Transverse colon (tissue), 4 donors: ENCODE measurements at places on chromosomes 5 and 9. TPM values are rescaled to one million over a fixed set of nuclear protein-coding genes. Genes with fewer than 3 reads are reported as not detected.

GRCh38 chr5:113256671-113257452 is 177.9 kb downstream of the TSSK1B start:
- H3K27ac ChIP-seq, result no peak overlapping the region
- DNase-seq, result no peak
- no peaks in the 10 kb centered on the region for H3K27me3 ChIP-seq
- no peaks in the 10 kb centered on the region for H3K4me1 ChIP-seq
- no peaks in the 10 kb centered on the region for H3K36me3 ChIP-seq

DNA sequence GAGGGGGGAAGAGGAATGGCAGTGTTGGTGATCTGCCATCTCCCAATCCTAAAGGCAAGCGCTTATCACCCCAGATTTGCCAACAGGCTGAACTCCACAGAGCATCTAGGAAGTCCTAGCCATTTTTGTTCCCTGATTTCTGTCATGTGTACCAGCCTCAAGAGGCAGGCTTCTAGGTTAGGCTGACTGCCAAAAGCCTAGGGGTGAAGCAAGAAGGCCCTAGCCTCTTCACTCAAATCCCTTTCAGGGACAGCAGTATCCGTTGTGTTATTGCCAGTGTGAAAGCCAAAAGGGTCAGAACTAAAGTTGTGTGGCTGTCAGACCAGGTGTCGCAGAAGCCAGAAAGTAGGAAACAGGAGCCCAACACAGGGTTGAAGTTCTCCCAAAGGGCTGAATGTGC is 14.7 kb downstream of the IGIP start:
- no peak overlapping the region for H3K27ac ChIP-seq
- H3K4me3 ChIP-seq, result no peak overlapping the region
- H3K36me3 ChIP-seq, result no peaks in the 10 kb centered on the region

DNA sequence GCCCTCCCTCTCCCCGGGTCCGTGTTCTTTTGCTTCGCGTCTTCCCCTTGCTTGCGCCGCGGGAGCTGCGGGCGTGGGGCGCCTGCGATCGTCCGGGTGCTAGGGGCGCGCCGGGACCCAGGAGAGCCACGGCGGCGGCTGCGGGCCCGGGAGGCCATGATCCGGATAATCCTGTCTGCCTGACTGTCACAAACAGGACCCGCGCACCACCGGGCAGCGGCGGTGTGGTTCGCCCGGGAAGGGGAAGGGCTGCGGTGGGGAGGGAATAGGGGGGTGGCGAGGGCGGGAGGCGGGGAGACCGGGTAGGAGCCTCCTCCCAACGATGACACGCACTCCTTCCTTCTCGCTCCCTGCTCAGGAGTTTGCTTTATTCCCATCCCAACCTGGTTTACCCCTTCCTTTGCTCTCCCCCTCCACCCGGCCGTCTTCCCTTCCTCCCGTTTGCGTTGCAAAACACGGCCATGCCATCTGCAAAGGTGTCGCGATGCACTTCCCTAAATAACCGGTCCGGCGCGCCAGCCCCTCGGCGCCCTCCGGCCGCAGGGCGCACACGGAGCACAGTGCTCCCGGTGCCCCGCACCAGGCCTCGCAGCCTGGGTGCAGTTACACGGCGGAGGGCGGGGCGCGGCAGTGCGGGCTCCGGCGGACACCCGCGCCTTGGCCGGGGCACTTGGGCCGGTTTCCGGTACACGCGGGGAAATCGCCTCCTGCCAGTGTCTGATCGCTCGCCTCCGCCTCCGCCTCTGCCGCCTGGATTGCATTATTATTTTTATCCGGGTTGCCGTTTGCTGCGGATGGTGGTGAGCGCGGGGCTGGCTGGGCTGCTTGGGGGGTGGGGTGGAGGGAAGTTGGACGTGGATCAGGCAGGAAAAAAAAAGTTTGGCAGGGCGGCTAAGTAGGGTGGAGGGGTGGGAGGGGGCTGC is 1.5 kb downstream of the SMARCA2 start:
- H3K36me3 ChIP-seq, result no peaks in the 10 kb centered on the region
- H3K27me3 ChIP-seq, result peaks cover 3% of the 10 kb centered on the region
- DNase-seq, result peak; percentile 85
- H3K27ac ChIP-seq, result peak overlapping the region; percentile 96

The TMEM215 gene
- total RNA-seq, result not detected

GRCh38 chr5:172593721-172594235 is 47.3 kb upstream of the NEURL1B start:
- H3K36me3 ChIP-seq, result no peaks in the 10 kb centered on the region
- H3K27me3 ChIP-seq, result no peaks in the 10 kb centered on the region
- no peak overlapping the region for H3K4me3 ChIP-seq
- H3K4me1 ChIP-seq, result no peaks in the 10 kb centered on the region
- no peak for DNase-seq

GRCh38 chr9:79884546-79884945 is 312.8 kb downstream of the TLE4 start:
- H3K4me1 ChIP-seq, result no peaks in the 10 kb centered on the region
- no peaks in the 10 kb centered on the region for H3K36me3 ChIP-seq
- DNase-seq, result no peak

DNA sequence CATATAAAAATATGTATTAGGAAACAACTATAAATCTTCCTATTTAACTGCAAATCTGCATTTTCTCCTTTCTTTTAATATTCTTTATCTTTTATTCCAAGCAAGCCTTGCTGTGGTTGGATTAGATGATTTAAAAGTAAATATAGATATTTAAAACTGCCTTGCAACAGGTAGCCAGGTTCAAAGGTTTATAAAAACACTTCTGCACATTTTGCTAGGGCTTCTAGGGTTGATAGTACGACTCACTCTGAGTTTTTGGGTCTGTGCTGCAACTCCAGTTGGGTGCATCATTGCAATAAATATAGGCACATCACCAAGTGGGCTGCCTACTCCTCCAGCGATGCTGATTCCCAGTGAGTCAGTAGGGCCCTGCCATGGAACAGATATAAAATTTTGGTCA is 167.7 kb downstream of the MPDZ start:
- H3K27ac ChIP-seq, result no peak overlapping the region
- no peak overlapping the region for H3K4me3 ChIP-seq
- no peaks in the 10 kb centered on the region for H3K4me1 ChIP-seq
- DNase-seq, result no peak

The RIGI gene
- 12.7 TPM for total RNA-seq

DNA sequence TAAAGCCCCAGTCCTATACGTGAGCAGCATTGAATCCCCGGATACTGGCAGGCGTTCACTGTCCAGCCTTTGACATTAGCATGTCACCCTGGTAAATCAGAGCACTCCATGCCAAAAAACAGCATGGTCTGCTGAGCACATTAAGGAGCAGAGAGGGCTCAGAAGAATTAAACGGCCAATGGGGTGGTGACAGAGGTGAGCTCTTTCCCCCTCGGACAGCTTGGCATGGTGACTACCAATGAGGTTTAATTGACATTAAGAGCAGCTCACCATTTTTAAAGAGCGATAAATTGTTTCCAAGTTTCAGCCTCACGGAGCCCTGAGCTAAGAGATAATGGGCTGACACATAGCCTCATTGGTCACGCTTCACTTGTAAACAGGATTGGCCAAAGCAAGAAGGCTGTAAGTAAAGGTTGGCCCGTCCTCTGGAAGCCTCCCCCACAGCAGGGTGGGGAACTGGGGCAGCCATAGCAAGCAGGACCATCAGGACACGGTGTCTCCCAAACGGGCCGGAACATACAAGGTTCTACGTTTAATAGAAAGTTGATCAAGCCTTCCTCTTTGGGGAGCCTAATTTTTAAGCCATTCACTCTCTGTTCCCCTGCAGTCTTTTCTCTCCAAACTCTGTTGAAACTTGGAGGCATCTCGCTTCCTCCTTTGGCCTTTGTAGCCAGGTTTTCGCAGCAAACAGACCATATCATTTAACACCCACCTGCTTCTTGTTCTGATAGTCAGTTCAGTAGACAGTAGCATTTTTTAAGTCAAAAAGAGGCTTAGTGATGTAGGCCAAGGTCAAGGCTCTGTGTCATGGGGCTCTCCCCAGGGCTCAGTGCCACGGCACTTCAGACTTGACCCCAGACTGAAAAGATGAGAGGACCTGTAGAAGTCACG is 25.9 kb downstream of the QRFP start:
- H3K27me3 ChIP-seq, result no peaks in the 10 kb centered on the region
- H3K36me3 ChIP-seq, result peaks cover 37% of the 10 kb centered on the region
- peaks cover 43% of the 10 kb centered on the region for H3K4me1 ChIP-seq
- no peak overlapping the region for H3K27ac ChIP-seq

GRCh38 chr9:121821326-121821725 is 169.9 kb downstream of the DAB2IP start:
- H3K4me1 ChIP-seq, result peaks cover 9% of the 10 kb centered on the region
- H3K36me3 ChIP-seq, result no peaks in the 10 kb centered on the region
- DNase-seq, result no peak

- H3K36me3 ChIP-seq, result no peaks in the 10 kb centered on the region
- no peak overlapping the region for H3K4me3 ChIP-seq
- no peak for DNase-seq
- H3K4me1 ChIP-seq, result no peaks in the 10 kb centered on the region
These were observed 193.1 kb downstream of the SLC12A2 start for GRCh38 chr5:128276537-128277216.

The IDNK gene
- total RNA-seq, result not detected

The TMEM252 gene
- 0.48 TPM for total RNA-seq

GRCh38 chr9:105828171-105828570 is 133.8 kb downstream of the TMEM38B start:
- no peak overlapping the region for H3K4me3 ChIP-seq
- no peaks in the 10 kb centered on the region for H3K36me3 ChIP-seq
- no peaks in the 10 kb centered on the region for H3K27me3 ChIP-seq
- no peak for DNase-seq
- no peaks in the 10 kb centered on the region for H3K4me1 ChIP-seq

The ADRB2 gene
- total RNA-seq, result 3.5 TPM

DNA sequence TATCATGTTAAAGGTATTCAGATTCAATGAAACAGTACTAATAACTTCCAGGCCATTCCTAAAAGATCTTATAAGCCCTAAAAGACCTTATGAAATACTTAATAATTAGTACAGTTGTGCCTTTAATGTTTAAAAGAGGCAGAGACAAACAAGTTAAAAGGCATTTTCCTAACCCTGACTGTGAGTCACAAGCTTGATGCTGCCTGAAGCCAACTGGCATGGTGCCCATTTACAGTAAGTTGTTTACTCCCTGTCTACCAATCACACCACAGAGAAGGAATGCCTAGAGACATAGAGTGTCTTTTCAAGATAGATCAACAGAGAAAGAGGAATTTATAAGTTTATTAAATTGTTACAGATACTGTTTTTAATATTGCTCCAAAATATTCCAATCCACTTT is 47.8 kb downstream of the NR3C1 start:
- no peaks in the 10 kb centered on the region for H3K27me3 ChIP-seq
- peaks cover 17% of the 10 kb centered on the region for H3K4me1 ChIP-seq
- DNase-seq, result peak; percentile 46
- H3K4me3 ChIP-seq, result no peak overlapping the region
- H3K36me3 ChIP-seq, result no peaks in the 10 kb centered on the region

DNA sequence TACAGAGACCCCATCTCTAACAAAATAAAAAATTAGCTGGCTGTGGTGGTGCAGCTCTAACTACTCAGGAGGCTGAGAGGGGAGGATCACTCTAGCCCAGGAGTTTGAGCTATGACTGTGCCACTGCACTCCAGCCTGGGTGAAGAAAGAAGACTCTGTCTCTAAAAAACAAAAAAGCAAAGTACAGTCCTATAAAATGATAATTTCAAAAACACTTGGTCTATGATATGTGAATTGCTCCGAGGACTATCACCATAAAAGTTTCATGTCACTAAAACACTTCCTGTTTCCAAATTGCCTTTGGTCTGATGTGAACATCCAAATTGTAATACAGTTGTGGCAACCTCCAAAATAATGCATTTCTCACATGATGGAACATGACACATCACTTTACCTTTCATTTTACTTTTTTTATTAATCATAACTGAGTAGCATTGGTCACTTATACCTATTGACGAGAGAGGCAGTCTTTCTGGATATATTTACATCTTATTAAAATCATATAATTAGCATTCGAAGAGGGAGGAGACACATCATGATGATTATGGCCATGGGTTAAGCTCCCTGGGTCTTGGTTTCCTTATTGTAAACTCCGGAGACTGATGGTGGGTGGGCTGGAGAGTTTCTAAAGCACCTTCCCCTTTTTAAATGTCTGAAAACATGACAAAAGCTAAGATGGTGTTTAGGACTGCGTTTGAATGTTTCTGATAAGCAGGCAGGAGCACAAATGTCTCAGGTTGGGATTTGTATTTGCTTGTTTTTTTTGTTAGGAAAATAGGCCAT is 25.8 kb upstream of the CD180 start:
- peak overlapping the region; percentile 28 for H3K27ac ChIP-seq
- no peak for DNase-seq
- H3K27me3 ChIP-seq, result no peaks in the 10 kb centered on the region
- no peaks in the 10 kb centered on the region for H3K4me1 ChIP-seq
- H3K4me3 ChIP-seq, result no peak overlapping the region
- H3K36me3 ChIP-seq, result no peaks in the 10 kb centered on the region

- H3K36me3 ChIP-seq, result no peaks in the 10 kb centered on the region
- H3K4me1 ChIP-seq, result no peaks in the 10 kb centered on the region
- H3K27ac ChIP-seq, result no peak overlapping the region
- no peaks in the 10 kb centered on the region for H3K27me3 ChIP-seq
- no peak for DNase-seq
These were observed 10.9 kb upstream of the ZDHHC11 start for GRCh38 chr5:861442-862366.

- H3K4me3 ChIP-seq, result no peak overlapping the region
- no peaks in the 10 kb centered on the region for H3K27me3 ChIP-seq
- no peak overlapping the region for H3K27ac ChIP-seq
- H3K36me3 ChIP-seq, result no peaks in the 10 kb centered on the region
- no peak for DNase-seq
- H3K4me1 ChIP-seq, result no peaks in the 10 kb centered on the region
These were observed 239.6 kb upstream of the NREP start for GRCh38 chr5:111996574-111996973.

DNA sequence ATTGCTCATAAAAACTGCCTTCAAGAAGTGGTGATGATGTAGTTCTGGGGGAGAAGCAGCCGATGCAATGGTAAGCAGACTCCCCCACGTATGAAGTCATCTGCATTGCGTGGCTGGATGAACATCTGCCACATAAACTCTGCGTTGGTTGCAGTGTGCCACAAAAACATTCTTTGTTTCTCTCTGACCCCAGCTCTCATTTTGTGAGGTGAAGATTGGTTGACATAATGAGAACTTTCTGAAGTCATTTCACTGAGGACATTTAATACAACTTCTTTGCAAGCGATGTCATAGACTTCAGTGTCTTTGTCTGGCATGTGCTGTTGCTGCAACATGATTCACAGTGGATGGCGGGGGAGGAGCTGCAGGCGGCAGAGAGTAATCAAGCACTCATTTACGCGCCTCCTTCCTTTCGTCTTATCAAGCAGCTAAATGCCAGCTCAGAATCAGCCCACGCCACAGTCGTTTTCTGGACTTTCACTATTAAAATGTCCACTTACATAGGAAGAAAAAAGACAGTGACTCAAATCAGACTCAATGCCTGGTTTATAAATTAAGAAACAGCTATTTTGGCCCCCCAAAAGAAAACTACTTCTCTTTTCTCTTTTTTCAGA is 91.5 kb upstream of the NFIL3 start:
- no peaks in the 10 kb centered on the region for H3K36me3 ChIP-seq
- no peak overlapping the region for H3K4me3 ChIP-seq
- DNase-seq, result no peak
- H3K4me1 ChIP-seq, result no peaks in the 10 kb centered on the region

The CENPK gene
- total RNA-seq, result 2.0 TPM
